MCF 10A (cell line): ENCODE measurements at places on chromosomes 5 and 9. TPM values are rescaled to one million over a fixed set of nuclear protein-coding genes. Genes with fewer than 3 reads are reported as not detected.
A peak's percentile ranks its signal among the peaks of the same experiment; 100 is the strongest.

GRCh38 chr5:1751864-1752822 lies 47.5 kb downstream of the MRPL36 start:
- no peak for DNase-seq
- H3K27ac ChIP-seq, result no peak overlapping the region
- peaks cover 36% of the 10 kb centered on the region for H3K27me3 ChIP-seq
- no peak overlapping the region for H3K4me3 ChIP-seq

DNA sequence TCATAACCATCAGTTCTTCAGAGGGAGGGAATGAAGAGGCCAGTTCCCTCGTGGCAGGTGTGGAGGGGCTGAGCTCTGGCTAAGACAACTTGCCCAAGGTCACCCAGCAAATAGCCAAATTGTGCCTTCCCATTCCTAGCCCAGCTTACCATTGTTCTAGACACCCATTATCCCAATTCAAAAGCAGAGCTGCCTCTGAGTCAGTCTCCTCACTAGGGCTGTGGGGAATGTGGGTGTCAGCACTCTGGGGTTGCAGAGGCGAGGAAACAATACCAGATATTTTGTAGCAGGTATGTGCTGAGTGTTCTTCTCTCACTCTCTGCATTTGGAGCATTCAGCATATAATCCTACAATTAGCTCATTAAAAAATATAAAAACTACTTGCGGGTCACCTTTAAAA lies 270.8 kb downstream of the PSAT1 start:
- H3K27ac ChIP-seq, result peak overlapping the region; percentile 67
- no peak for DNase-seq
- no peak overlapping the region for H3K4me3 ChIP-seq
- no peaks in the 10 kb centered on the region for H3K27me3 ChIP-seq

DNA sequence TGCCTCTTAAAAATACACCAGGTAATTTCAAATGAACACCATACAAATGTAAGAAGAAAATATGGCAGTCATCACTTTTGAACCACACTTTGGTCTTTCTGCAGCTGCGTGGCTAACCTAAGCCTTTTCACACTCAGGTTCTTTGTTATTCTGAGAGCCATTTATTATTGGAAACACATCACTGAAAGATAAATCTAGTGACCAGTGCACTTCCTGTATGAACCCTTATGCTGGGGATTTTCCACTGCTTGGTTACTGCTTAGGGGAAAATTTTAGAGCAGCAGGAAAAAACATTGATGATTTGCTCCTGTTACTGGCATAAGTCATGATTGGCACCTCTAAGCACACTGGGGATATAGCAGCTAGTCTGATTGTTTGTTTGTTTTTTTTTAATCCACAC lies 58.6 kb upstream of the RANBP3L start:
- H3K27me3 ChIP-seq, result no peaks in the 10 kb centered on the region
- no peak for DNase-seq
- peaks cover 5% of the 10 kb centered on the region for H3K36me3 ChIP-seq
- no peak overlapping the region for H3K4me3 ChIP-seq
- H3K27ac ChIP-seq, result no peak overlapping the region

GRCh38 chr5:2068531-2068930 lies 185.8 kb upstream of the IRX4 start:
- H3K27ac ChIP-seq, result peak overlapping the region; percentile 77
- no peak for DNase-seq
- H3K36me3 ChIP-seq, result no peaks in the 10 kb centered on the region
- peaks cover 20% of the 10 kb centered on the region for H3K27me3 ChIP-seq
- H3K4me1 ChIP-seq, result no peaks in the 10 kb centered on the region

- no peaks in the 10 kb centered on the region for H3K27me3 ChIP-seq
- no peaks in the 10 kb centered on the region for H3K4me1 ChIP-seq
- H3K36me3 ChIP-seq, result no peaks in the 10 kb centered on the region
- H3K4me3 ChIP-seq, result no peak overlapping the region
Observed at GRCh38 chr9:38090170-38090569, 21.1 kb upstream of the SHB start.

DNA sequence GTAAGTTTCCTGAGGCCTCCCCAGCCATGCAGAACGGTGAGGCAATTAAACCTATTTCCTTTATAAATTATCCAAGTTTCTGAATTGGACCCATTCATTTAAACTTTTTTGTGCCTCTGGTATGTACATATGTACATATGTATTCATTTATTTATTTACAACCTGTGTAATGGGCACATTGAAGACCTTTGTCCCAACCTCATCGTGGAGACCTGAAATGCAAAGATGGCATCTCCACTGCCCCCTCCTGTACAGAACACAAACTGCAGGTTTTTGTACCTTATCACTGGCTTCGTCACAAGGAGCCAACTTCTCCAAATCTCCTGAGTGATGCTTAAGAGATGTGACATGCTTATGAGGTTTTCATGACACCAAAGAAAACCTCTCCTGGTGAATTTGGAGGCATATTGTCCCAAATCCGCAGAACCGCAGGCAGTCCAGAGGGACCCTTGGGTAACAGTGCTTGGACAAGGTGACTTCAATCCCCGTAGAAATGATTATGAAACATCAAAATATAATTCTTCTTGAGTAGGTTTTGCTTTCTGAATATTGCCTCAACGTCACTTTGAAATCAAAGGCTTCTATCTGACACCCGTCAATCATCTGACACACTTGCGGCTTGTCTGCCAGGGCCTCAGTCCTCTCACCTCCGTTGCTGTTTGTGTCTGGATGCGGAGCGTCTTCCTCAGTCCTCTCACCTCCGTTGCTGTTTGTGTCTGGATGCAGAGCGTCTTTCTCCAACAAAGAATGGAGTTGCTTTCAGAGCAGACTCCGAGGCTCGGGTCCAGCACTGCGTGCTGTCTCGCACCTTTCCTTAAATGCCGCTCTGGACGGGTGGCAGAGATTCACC lies 135.0 kb upstream of the IRX4 start:
- peak; percentile 59 for DNase-seq
- H3K4me1 ChIP-seq, result no peaks in the 10 kb centered on the region
- H3K27ac ChIP-seq, result no peak overlapping the region

The CXCL14 gene
- total RNA-seq, result not detected in 2 replicates

The ENTPD8 gene
- total RNA-seq, result not detected in 2 replicates

The AGXT2 gene
- total RNA-seq, result not detected in 2 replicates

The RNF208 gene
- total RNA-seq, result 2.5 and 3.1 TPM in 2 replicates

DNA sequence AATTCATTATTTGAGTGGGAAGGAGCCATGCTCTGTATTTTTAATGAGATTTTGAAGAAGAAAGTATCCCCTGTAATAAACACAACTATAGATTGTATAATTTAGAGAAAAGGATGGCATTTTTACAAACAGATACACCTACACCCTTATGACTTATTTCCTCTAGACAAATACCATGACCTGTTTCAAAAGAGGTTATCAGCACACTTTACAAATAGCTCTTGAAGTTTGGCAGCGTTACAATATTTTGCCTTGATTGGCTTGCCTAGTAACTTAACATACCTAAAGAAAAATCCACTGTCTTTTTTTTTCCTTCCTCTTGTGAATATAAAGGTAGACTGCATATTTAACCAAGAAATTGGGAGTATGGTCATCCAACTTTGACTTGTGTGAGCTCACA lies 28.5 kb upstream of the CETN3 start:
- no peak overlapping the region for H3K27ac ChIP-seq
- peaks cover 15% of the 10 kb centered on the region for H3K27me3 ChIP-seq
- H3K4me1 ChIP-seq, result no peaks in the 10 kb centered on the region
- no peak for DNase-seq
- H3K4me3 ChIP-seq, result no peak overlapping the region

The SHROOM1 gene
- total RNA-seq, result 20.5 and 22.7 TPM in 2 replicates

DNA sequence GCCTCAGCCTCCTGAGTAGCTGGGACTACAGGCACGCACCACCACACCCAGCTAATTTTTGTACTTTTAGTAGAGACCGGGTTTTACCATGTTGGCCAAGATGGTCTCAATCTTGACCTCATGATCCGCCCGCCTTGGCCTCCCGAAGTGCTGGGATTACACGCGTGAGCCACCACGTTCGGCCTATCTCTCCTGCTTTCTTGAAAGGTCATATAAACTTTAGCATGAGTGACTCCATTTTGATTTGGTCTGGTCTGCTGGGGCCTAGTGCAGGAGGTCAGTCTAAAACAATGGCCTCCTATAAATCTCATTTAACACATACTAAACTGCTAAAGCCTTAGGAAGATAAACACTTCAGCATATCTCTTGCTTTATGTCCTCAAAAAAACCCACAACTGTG lies 50.6 kb upstream of the GLDC start:
- no peak overlapping the region for H3K27ac ChIP-seq
- H3K4me1 ChIP-seq, result no peaks in the 10 kb centered on the region
- H3K4me3 ChIP-seq, result no peak overlapping the region
- H3K27me3 ChIP-seq, result no peaks in the 10 kb centered on the region
- H3K36me3 ChIP-seq, result peaks cover 6% of the 10 kb centered on the region
- DNase-seq, result no peak

- H3K27me3 ChIP-seq, result no peaks in the 10 kb centered on the region
- H3K4me3 ChIP-seq, result no peak overlapping the region
- H3K36me3 ChIP-seq, result no peaks in the 10 kb centered on the region
- no peak for DNase-seq
- no peak overlapping the region for H3K27ac ChIP-seq
Observed at GRCh38 chr5:171848006-171848405, 62.4 kb downstream of the SMIM23 start.

GRCh38 chr5:157607371-157608161 lies 32.0 kb upstream of the ADAM19 start:
- no peak overlapping the region for H3K4me3 ChIP-seq
- H3K36me3 ChIP-seq, result peaks cover under 1% of the 10 kb centered on the region
- peaks cover 36% of the 10 kb centered on the region for H3K4me1 ChIP-seq
- DNase-seq, result peak; percentile 85
- H3K27me3 ChIP-seq, result no peaks in the 10 kb centered on the region

The CMYA5 gene
- 0.37 and 0.61 TPM in 2 replicates for total RNA-seq

- H3K4me1 ChIP-seq, result no peaks in the 10 kb centered on the region
- H3K36me3 ChIP-seq, result no peaks in the 10 kb centered on the region
- peak; percentile 13 for DNase-seq
- no peak overlapping the region for H3K4me3 ChIP-seq
Observed at GRCh38 chr5:76590027-76590426, 33.2 kb downstream of the F2RL2 start.

DNA sequence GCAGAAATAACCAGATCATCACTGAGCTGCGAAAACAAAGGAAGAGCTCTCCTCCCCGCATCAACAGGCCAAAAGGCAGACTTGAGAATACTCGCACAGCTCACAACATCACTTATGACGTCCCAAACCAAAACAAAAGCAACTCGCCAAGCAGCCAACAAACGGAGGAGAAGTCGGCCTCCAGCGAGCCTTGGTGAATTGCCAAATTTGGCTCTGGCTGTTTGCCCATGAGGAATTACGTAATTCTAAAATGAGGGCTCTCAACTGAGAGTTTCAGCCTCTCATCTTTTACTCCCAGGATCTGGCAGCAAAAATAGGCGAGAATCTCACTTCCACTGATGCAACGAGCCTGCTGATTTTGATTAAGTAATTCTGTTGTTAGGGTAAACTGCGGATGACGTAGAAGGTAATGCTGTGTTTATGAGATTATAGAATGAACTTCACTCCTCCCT lies 51.7 kb upstream of the SEMA6A start:
- H3K4me3 ChIP-seq, result peak overlapping the region; percentile 3
- no peaks in the 10 kb centered on the region for H3K36me3 ChIP-seq
- peak; percentile 91 for DNase-seq
- peaks cover 9% of the 10 kb centered on the region for H3K4me1 ChIP-seq
- H3K27me3 ChIP-seq, result no peaks in the 10 kb centered on the region
- peak overlapping the region; percentile 13 for H3K27ac ChIP-seq

GRCh38 chr5:118857700-118858099 lies 130.6 kb downstream of the DTWD2 start:
- H3K27me3 ChIP-seq, result no peaks in the 10 kb centered on the region
- no peak overlapping the region for H3K4me3 ChIP-seq
- no peaks in the 10 kb centered on the region for H3K36me3 ChIP-seq
- peaks cover 3% of the 10 kb centered on the region for H3K4me1 ChIP-seq
- H3K27ac ChIP-seq, result no peak overlapping the region

- H3K4me3 ChIP-seq, result no peak overlapping the region
- H3K36me3 ChIP-seq, result no peaks in the 10 kb centered on the region
- H3K27me3 ChIP-seq, result no peaks in the 10 kb centered on the region
- DNase-seq, result no peak
Observed at GRCh38 chr5:118479285-118479684, 509.1 kb downstream of the DTWD2 start.

- H3K4me3 ChIP-seq, result no peak overlapping the region
- H3K36me3 ChIP-seq, result peaks cover 12% of the 10 kb centered on the region
- no peak overlapping the region for H3K27ac ChIP-seq
- DNase-seq, result no peak
- H3K4me1 ChIP-seq, result no peaks in the 10 kb centered on the region
Observed at GRCh38 chr9:124285903-124286291, 28.1 kb downstream of the NEK6 start.

GRCh38 chr5:115907177-115907576 lies 55.1 kb upstream of the LVRN start:
- H3K27me3 ChIP-seq, result no peaks in the 10 kb centered on the region
- peaks cover 8% of the 10 kb centered on the region for H3K36me3 ChIP-seq
- no peak for DNase-seq
- no peak overlapping the region for H3K4me3 ChIP-seq
- H3K27ac ChIP-seq, result no peak overlapping the region

GRCh38 chr5:34847056-34847455 lies 8.1 kb downstream of the TTC23L start:
- H3K4me3 ChIP-seq, result no peak overlapping the region
- DNase-seq, result no peak
- no peak overlapping the region for H3K27ac ChIP-seq
- no peaks in the 10 kb centered on the region for H3K4me1 ChIP-seq
- no peaks in the 10 kb centered on the region for H3K27me3 ChIP-seq
- H3K36me3 ChIP-seq, result peaks cover 5% of the 10 kb centered on the region

The GPX8 gene
- total RNA-seq, result 37.2 and 38.8 TPM in 2 replicates

DNA sequence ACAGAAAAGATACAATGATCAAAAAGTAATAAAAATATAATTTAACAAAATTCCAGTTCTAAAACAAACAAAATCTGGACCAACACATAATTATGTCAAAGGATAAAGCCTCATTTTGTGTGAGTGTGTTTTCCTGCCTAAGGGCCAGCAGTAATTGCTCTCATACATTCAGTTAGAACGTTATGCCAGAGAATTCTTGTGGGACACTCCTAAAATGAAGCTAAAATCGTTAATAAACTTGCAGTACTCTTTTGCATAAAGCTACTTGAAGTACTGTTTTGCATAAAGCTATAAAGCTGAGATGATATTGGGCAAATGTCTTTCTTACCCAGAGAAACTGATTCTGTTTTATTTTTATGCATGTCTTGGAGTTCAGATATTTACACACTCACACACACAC lies 1072.3 kb downstream of the MAT2B start:
- H3K4me1 ChIP-seq, result peaks cover 4% of the 10 kb centered on the region
- no peak overlapping the region for H3K4me3 ChIP-seq

DNA sequence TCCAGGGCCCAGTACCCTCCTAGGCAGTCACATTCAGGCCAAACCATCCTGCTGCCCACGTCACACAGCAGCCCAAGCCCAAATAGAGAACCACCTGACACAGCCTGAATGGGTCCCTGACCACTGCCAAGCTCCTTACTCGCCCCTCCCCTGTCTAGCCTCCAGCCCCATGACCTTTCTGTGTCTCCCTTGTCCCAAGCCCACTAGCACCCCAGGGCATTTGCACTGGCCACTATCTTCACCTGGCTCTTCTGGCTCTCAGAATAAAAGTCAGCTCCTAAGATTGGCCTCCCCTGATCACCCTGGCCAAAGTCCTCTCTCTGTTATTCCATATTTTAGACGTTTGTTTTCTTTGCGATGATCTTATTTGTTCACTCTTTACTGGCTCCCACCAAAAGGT lies 20.4 kb downstream of the FGFR4 start:
- H3K4me1 ChIP-seq, result no peaks in the 10 kb centered on the region
- DNase-seq, result no peak
- H3K27ac ChIP-seq, result no peak overlapping the region
- H3K36me3 ChIP-seq, result no peaks in the 10 kb centered on the region
